ENCODE measurements at places on chromosomes 2 and 18. TPM values are rescaled to one million over a fixed set of nuclear protein-coding genes. Genes with fewer than 3 reads are reported as not detected.

The SERPINB11 gene
- not detected for total RNA-seq

The TMEM150A gene
- total RNA-seq, result 11.8 TPM

The MC5R gene
- not detected for total RNA-seq

The C1QL2 gene
- 0.09 TPM for total RNA-seq

The FABP1 gene
- total RNA-seq, result not detected

The GRP gene
- total RNA-seq, result not detected
